ENCODE measurements at places on chromosomes 1 and 21. TPM values are rescaled to one million over a fixed set of nuclear protein-coding genes. Genes with fewer than 3 reads are reported as not detected.

FMO3 gene
- not detected for total RNA-seq

ENTREP3 gene
- 21.0 TPM for total RNA-seq

PGBD2 gene
- total RNA-seq = 2.9 TPM

INAVA gene
- total RNA-seq = not detected

MIS18A gene
- 15.3 TPM for total RNA-seq

ZDHHC18 gene
- 27.7 TPM for total RNA-seq

OR2M3 gene
- not detected for total RNA-seq

ITPKB gene
- total RNA-seq = 1.2 TPM

OR2T4 gene
- not detected for total RNA-seq

MLLT11 gene
- total RNA-seq = 11.5 TPM

SELE gene
- not detected for total RNA-seq

Measured in myometrial cell (primary cell).